ENCODE measurements at places on chromosomes 4 and X. TPM values are rescaled to one million over a fixed set of nuclear protein-coding genes. Genes with fewer than 3 reads are reported as not detected.

UGT2A1 gene
- polyA plus RNA-seq: not detected

CT47B1 gene
- polyA plus RNA-seq: not detected

KLHL34 gene
- polyA plus RNA-seq: not detected

CDK16 gene
- 116 TPM for polyA plus RNA-seq

SLC7A11 gene
- polyA plus RNA-seq: 5.6 TPM

ETDB gene
- not detected for polyA plus RNA-seq

DKK2 gene
- polyA plus RNA-seq: 0.39 TPM

NDNF gene
- polyA plus RNA-seq: not detected

CASP3 gene
- 27.4 TPM for polyA plus RNA-seq

ZMAT1 gene
- polyA plus RNA-seq: not detected

SSX1 gene
- not detected for polyA plus RNA-seq

CSN1S1 gene
- polyA plus RNA-seq: not detected

USP17L10 gene
- not detected for polyA plus RNA-seq

DAPP1 gene
- polyA plus RNA-seq: not detected

GUCY1A1 gene
- polyA plus RNA-seq: 0.19 TPM

KLHL13 gene
- polyA plus RNA-seq: 4.0 TPM

Measured in IMR-90 (cell line).